ENCODE measurements at places on chromosomes 12 and 14. TPM values are rescaled to one million over a fixed set of nuclear protein-coding genes. Genes with fewer than 3 reads are reported as not detected.

GALNT9 gene
- total RNA-seq: 7.5 TPM

TMEM30B gene
- 0.21 TPM for total RNA-seq

ADSS1 gene
- 5.4 TPM for total RNA-seq

BCL2L14 gene
- not detected for total RNA-seq

CMTM5 gene
- not detected for total RNA-seq

BIN2 gene
- 0.11 TPM for total RNA-seq

PTPRO gene
- total RNA-seq: 0.08 TPM

NPAS3 gene
- not detected for total RNA-seq

OR6C4 gene
- not detected for total RNA-seq

OAS2 gene
- total RNA-seq: 0.25 TPM

TMEM229B gene
- total RNA-seq: 0.24 TPM

SPIC gene
- total RNA-seq: not detected

GUCY2C gene
- 0.06 TPM for total RNA-seq

SNW1 gene
- total RNA-seq: 87.7 TPM

TAS2R7 gene
- not detected for total RNA-seq

PLA2G1B gene
- not detected for total RNA-seq

SLCO1A2 gene
- total RNA-seq: not detected

MAGOHB gene
- 54.2 TPM for total RNA-seq

CLEC1B gene
- total RNA-seq: not detected

LPAR5 gene
- total RNA-seq: 0.65 TPM

ITGB7 gene
- 0.31 TPM for total RNA-seq

SPRING1 gene
- total RNA-seq: 23.3 TPM

PAX9 gene
- total RNA-seq: 2.7 TPM
